ENCODE measurements at places on chromosomes 2 and 18.

DNA sequence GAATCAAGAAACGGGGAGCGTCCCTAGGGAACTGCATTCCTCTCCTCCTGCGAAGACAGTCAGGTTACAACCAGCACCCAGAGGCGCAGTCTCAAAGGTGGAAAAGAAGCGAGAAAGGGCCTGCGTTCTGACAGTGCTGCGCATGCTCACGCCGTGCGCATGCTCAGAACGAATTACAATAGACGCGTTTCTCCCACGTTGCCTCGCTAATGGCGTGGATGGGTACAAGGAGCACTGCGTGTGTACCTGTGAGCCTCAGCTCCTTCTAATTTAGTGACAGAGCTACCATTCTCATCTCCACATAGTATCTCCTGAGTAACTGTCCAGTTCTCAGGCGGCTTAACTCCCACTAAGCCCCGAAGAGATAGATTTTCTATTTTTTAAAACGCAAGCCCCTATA, 448.8 kb downstream of the TXNL1 start:
- DNase-seq: no peak

GRCh38 chr18:27073404-27073830, 111.7 kb downstream of the CHST9 start:
- no peak for DNase-seq

DNA sequence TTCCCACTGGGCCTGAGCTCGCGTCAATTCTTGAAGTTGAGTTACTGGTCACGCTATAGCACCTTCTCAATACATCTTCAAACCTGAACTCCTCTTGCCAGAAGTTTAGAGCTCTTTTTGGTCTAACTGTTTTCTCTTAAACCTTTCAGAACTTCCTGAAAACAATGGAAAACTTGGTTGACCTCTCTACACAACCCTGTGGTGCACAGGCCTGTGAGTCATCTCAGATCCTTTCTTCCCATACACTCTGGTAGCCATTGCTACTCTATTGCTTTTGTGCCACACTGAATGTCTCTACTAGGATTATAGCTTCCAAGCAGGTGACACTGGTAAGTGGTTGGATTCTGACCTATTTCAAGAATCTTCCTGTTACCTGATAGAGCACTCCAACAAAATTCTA, 321.5 kb upstream of the FSIP2 start:
- DNase-seq: peak; percentile 3

GRCh38 chr2:211762479-211762878, 776.1 kb downstream of the ERBB4 start:
- no peak for DNase-seq

DNA sequence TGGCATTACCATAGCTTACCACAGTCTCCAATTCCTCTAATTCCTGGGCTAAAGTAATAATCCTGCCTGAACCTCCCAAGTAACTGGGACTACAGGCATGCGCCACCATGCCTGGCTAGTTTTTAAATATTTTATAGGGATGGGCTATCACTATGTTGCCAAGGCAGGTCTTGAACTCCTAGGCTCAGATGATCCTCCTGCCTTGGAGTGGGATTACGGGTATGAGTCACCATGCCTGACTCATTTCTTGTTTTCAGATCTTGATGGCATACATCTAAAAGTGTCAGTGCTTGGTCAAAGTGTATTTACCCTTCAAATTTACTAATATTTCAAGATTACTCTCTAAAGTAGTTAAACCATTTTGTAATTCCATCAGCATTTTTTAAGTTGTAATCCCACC, 9.4 kb upstream of the SOCS6 start:
- DNase-seq: no peak

DNA sequence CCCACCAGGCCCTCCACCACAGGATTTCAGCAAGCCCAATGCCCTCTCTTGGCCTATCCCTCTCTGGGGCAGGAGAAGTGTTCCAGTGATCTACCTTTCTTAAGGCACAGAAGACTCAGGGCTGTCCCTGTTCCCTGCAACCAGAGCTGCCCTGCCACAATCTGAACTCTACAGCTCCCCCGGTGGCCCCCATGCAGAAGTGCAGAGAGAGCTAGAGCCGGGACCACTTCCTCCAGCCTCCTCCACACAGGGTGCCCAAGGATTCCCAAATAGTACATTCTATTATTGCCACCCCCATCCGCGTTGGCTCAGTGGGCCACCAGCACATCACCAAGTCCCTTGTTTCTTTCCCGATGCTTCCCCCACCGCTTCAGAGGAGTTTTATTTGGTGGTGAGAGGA, 114.8 kb upstream of the PTPRM start:
- peak; percentile 58 for DNase-seq

GRCh38 chr18:47150029-47150823, at the start of gene HDHD2:
HDHD2 (minus strand) TSS chr18:47150500; CDS start chr18:47136439, 14,061 bp downstream.
- peak; percentile 83 for DNase-seq

DNA sequence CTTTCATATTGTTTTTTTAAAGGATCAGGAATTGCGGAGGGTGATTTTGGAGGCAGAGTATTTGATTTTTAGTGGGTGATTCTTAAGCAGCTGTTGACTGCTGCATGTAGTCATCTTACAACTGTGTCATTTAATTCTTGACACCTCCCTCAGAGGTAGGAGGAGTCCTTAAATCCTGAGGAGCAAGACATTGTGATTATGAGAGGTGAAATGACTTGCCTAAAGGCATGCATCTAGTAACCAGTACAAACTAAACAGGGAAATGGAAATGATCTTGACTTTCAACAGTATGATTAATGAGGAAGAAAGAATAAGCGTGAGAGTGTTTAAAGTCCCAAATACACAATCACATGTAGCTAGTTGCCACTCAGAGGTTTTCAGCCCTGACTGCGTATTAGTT, 440.7 kb downstream of the THSD7B start:
- peak; percentile 38 for DNase-seq

- no peak for DNase-seq
Measured at GRCh38 chr2:158634627-158635026, 160.5 kb upstream of the DAPL1 start.

- DNase-seq: no peak
Measured at GRCh38 chr18:57561261-57561660, 25.2 kb downstream of the FECH start.

DNA sequence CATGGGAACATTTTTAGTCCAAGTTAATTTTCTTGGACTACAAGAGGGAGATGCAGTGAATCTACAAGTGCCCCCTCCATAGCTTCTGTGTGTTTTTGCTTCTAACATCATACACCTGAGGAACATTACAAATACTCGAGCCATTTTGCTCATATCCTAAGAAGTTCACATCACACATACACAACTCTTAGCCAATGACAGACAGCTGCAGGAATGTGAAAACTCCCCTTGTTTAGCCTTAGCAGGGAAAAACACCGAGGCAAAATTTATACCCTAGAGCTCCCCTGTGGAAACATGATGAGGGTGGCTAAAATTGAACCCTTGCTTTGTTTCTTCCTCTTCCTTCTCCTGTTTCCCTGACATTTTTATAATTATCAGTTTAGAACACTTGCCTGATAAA, 928.3 kb upstream of the NRXN1 start:
- DNase-seq: no peak

- peak; percentile 8 for DNase-seq
Measured at GRCh38 chr2:210007895-210008294, 5.5 kb downstream of the RPE start.

DNA sequence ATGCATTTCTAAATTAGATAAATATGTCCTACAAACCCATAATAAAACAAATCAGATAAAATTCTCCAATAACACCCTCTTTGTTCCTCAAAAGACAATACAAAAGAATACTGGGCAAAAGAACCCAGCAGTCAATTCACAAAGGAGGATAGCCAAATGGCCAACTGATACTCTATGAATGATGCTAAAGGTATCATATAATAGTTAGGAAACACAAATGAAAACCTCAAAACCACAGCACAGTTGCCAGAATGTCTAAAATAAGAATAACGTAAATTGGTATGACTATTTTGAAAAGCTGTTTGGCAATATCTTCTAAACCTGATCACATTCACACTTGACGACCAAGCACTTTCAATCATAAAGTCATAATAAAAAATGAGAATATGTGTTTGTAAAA, 315.4 kb downstream of the CDH7 start:
- no peak for DNase-seq

DNA sequence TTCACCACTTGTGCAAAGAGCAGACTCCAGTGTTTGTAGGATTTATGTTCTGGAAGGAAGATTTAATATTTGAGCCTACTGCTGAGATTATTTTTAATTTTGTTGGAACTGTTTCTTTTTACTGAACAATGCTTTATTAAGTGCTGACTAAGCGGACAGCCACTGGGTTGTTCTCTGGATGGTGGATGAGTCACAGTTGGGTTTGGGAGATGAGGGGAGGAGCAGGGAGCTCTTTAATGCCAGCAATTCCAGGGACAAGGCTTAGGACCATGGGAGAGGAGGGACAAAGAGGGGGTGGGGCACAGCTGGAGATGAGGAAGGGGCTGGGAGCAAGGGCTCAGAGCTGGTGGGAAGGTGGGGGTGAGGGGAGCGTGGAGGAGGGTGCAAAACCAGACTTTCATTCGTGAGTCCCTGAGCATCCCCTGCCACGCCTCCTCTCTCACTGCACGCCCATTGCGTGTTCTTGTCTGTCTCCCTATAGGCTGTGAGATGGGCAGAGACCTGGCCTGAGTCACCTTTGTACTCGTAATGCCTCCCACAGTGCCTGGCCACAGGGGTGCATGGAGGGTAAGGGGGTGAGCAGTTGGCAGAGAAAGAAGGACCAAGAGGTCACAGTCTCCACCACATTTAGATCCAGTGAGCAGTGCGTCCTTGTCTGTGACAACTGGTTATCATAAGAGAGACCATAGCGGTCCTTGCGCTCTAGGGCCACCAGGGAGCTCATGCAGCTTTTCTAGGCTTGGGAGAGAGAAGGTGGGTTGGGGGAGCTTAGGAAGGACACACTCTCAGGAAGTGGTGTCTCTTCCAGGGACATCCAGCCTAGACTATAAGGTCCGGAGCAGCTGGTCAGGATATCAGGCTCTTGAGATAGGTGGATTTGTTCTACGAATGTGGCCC, 18.4 kb downstream of the SLC4A3 start:
- DNase-seq: peak; percentile 65

DNA sequence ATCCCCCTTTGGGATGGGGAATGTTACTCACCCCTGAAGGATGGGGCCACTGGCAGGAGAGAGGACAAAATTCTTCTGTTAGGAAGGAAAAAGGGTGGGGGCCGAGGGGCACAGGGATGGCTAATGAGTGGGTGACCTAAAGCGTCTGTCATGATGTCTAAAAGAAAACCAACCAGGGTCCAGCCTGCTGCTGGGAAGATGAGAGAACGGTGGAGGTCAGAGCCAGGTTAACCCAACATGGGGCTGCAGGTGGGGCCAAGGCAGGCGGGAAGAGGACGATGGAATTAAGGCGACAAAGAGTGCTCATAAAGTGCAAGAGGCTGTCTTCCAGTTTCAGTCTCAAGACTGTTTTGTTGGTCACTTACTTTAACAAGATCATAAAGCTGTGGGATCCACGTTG, 90.2 kb downstream of the SMIM21 start:
- DNase-seq: no peak

DNA sequence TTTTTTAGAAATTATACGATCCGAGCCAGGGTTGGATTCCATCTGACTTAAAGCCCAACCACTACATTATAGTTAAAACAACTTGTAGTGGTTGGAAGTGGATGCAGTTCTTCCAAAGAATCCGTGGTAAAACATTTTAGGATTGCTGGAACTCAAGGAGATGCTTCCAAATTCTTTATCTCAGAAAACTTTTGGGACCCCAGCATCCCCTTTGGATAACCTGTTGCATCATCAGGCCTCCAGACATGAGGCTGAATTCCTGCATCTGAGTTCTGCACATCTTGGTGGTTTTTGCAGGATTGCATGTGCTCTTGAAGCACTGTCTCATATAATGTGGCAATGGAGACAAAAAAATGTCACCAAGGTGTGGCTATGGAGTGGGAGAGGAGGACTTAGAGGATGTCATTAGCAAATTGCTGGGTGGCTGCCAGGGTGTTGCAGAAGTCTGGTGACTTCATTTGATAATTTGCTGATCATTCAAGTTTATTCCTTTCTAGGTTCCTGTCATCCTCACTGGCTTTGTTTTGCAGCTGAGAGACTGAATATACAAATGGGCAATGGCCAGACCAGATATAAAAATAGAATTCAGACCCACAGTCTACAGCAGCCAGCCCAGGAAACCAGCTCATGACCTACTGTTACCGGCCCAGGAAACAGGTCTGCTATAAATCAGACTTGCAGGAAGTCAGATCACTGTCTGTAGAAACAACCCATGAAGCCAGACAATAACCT, 207.7 kb downstream of the BCL2 start:
- peak; percentile 21 for DNase-seq

DNA sequence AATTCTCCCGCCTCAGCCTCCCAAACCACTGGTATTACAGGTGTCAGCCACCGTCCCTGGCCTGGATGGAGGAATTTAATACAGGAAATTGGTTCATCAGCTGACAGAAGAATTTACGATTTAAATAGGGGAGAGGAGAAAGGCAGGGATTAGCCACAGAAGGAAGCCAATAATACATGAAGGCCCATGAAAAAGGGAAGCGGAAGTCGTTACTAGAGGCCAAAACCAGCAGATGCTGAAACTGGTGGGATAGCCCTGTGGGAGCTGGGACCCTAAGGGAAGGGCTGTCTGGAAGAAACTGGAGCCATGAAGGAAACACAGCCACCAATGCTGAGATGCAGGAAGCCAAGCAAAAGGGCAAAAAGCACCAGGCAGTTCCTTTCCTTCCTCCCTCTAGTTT, 163.7 kb upstream of the RMP24 start:
- DNase-seq: no peak

- peak; percentile 89 for DNase-seq
Measured at GRCh38 chr2:230847883-230848388, 16.8 kb upstream of the ITM2C start.

- no peak for DNase-seq
Measured at GRCh38 chr2:80008596-80008995, 296.0 kb downstream of the LRRTM1 start.

GRCh38 chr2:12046641-12047040, 300.2 kb downstream of the LPIN1 start:
- DNase-seq: peak; percentile 21

GRCh38 chr2:43262951-43263350, 36.5 kb upstream of the ZFP36L2 start:
- DNase-seq: no peak

GRCh38 chr2:65164426-65164891, 34.6 kb upstream of the RAB1A start:
- DNase-seq: no peak

DNA sequence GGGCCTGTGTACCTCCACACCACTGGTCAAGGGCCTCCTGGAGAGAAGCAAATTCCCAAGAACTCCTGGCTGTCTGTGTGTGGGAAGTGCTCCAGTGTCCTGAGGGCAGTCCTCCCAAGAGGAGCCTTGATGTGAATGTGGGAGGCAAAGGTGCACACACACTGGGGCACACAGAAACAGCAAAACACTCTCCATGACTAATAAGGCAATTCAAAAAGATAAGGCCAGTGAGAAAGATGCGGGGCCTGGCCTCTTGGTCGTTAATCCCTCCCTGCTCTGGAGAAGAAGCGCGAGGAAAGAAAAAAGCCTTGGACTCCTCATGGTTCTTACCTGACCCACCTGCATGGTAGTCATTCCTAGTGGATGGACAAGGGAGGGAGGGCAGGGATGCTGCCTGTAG, 373.2 kb downstream of the SLC4A3 start:
- DNase-seq: no peak

DNA sequence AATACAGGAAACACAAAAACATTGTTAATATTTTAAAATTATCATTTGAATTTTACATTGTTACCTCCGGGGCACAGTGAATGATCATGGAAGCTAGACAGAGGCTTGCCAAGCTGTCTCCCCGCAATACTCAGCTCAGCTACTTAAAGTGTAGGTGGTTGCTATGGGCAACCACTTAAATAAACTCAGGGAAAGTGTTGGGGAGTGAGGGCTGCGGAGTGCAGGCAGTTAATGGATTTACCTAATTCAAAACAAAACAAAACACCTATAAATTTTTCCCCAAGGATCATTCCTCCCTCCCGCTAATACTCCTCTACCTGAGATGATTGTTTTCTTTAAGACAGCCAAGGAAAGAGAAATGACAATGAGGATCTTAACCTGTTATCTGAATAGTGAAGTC, 349.5 kb downstream of the TGIF1 start:
- DNase-seq: peak; percentile 55

All from kidney tubule cell (primary cell).